ENCODE measurements at places on chromosomes 2 and 18.
A peak's percentile ranks its signal among the peaks of the same experiment; 100 is the strongest.

GRCh38 chr2:20125616-20126015 is 74.2 kb upstream of the LAPTM4A start:
- no peak for DNase-seq

DNA sequence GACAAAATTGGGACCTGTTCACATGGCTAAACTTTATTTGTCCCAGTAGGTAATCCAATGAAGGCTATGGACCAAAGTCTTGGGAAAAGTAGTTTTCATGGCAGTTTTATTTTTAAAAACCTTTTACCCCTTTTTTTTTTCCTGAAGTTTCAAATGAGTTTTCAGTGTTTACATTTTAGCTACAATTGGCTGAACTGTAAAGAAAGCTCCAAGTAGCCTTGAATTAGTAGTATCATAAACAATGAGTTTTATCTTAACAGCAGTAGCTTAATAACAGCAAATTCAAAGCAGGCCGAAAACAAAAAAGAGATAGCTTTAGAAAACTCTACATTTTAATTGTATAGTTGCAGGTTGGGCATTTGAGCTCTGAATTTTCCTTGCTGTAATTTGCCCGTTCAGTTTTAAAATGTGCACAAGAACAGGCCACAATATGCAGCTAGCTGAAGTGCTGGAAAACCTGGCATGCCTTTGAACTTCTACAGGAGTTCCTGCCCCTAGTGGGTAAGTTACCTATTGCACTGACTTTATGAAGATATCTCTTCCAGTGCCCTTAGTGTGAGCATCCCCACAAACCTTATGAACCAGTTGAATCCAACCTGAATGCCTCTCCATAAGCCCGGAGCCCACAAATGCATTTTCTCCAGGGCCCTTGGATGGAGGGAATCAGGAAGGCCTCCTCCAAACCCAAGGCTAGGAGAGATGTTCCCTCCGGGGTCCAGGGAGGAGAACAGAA is 106.7 kb downstream of the XRCC5 start:
- DNase-seq, result peak; percentile 28

DNA sequence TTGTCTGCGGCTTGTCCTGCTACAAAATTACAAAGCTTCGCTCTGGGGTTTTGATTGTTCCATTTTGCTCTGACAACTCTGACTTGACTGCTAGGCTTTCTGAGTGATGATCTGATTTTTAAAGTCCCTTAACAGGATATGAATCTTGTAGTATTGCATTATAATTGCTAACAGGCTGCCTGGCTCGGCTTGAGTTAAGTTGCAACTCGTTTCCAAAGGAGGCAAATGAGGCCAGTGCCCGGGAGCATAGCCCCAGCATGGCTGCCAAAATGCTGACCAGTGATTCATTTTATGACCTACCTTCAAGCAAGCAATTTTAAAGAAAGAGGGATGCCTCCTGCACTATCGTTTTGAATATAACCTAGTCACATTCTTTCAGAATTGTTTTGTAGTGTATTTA is 135.4 kb downstream of the COL6A3 start:
- DNase-seq, result no peak

GRCh38 chr18:50092245-50092805 is 102.6 kb downstream of the MYO5B start:
- no peak for DNase-seq

DNA sequence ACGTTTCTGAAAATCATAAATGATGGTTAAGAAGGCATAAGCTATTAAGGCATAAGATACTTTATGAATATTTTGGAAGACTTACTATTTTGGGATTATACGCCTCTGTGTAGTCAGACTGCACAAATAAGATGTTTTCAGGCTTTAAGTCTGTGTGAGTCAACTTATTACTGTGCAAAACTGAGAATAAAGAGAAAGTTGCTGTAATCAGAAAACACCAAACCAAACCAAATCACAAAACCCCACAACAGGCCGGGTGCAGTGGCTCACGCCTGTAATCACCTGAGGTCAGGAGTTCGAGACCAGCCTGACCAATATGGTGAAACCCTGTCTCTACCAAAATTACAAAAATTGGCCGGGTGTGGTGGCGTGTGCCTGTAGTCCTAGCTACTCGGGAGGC is 7.7 kb downstream of the CLK1 start:
- DNase-seq, result no peak

DNA sequence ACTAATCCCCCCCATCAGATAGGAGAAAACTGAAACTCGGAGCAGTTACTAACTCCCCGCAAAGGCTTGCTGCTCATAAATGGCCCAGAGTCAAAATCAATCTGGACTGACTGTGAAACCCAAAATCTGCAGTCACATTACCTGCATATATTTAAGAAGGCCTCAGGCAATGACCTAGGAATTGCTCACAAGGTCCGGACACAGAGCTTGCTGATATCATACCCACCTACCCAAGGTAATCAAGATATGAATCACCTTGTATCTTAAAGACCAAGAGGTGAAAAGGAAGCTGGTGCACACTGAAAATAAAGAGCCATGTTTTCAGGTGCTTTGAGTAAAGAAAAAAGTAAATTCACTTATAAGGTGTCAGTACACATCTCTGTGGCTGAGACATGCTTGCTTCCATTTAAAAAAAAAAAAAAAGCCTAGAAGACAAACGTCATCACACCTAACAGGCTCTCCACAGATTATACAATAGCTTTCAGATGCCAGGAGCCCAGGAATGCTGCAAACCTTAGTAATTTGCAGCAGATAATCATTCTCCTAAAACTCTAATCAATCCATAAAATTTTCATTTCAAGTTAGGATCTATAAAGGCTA is 195.4 kb downstream of the ZEB2 start:
- DNase-seq, result no peak

GRCh38 chr2:124310671-124311070 is 285.6 kb downstream of the CNTNAP5 start:
- DNase-seq, result no peak

- no peak for DNase-seq
These were observed 38.7 kb downstream of the COLEC12 start for GRCh38 chr18:461762-462161.

DNA sequence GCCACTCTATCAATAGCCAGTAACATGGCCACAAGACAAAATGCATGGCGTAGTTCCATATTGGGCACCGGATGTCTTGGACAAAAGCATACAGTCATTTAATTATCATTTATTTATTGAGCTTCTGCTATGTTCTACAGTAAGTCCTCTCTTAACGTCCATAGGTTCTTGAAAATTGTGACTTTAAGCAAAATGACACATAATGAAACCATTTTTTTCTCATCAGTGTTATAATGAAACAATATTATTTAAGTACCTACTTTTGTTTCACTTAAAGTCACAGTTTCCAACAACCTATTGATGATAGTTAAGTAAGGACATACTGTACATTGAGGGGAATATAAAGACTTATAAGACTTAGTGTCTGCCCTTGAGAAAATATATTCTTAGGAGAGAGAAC is 84.9 kb downstream of the XRCC5 start:
- DNase-seq, result no peak

DNA sequence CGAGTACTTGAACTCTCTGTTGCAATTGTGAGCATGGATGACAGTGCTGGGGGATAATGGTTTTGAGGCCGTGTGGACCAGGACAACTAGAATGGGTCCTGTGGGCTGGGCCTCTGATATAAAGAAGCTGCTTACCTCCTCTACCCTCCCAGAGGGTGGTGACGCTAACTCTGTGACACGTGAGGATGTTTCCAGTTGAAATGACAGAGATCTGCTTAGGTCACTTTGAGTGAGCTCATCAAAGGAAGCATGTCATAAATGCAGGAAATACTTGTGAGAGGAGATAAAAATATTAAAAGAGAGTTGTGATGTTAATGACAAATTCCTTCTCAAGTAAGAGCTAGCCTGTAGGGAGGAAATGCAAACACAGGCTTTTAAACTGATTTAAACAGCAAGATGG is 16.4 kb downstream of the RMC1 start:
- DNase-seq, result no peak

GRCh38 chr18:45621061-45621511 is 5.8 kb downstream of the SLC14A2 start:
- DNase-seq, result no peak

All from spinal cord (tissue), 10 donors.